ENCODE measurements at places on chromosomes 7 and 10.

GRCh38 chr10:7444551-7445121, 33.8 kb upstream of the SFMBT2 start:
- DNase-seq: no peak

GRCh38 chr7:151109094-151110048, 23.1 kb downstream of the AGAP3 start:
- DNase-seq: no peak

- DNase-seq: no peak
These were observed 104.1 kb upstream of the KCNMA1 start for GRCh38 chr10:77741746-77742145.

DNA sequence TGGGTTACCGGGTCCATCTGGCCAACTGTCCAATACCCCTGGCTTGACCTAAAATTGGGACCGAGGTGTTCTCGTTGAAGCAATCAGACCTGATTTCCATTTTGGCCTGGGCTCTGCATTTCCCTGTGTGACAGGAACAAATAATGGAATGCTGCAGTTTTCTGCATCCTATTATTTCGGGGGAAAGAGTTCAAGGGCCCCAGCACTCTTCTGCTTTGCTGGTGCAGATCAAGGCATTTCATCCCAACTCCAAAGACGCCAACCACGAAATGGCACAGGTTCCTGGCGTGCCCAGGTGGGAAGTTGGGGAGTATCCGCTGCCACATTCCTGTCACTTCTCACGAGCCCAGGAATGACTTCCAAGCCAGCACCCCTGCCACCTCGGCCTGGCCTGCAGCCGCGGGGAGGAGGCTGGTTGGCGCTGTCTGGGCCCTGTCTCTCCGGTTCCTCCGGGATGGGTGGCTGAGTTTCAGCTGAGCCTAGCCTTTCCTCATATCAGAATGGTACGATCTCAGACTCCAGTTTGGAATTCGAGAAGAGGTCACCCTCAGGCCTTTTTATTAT, 56.5 kb downstream of the FAM171A1 start:
- no peak for DNase-seq

DNA sequence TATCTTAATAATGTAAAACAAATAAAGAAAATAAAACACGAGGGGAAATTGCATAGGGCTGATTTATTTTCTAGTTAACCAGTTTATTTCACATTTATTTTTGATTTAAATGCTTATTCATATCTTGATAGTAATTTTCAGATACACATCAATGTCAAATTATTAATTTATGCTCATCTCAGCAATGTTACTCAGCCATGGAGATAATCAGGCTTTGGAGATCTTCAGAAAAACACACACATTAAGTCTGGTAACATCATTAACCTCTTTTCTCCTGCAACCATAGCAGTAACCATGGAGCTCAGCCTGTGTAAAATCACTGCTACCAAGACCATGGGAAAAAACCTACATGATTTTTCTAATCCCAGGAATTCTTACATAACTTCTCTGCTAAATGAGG, 31.9 kb upstream of the TBX20 start:
- DNase-seq: no peak

DNA sequence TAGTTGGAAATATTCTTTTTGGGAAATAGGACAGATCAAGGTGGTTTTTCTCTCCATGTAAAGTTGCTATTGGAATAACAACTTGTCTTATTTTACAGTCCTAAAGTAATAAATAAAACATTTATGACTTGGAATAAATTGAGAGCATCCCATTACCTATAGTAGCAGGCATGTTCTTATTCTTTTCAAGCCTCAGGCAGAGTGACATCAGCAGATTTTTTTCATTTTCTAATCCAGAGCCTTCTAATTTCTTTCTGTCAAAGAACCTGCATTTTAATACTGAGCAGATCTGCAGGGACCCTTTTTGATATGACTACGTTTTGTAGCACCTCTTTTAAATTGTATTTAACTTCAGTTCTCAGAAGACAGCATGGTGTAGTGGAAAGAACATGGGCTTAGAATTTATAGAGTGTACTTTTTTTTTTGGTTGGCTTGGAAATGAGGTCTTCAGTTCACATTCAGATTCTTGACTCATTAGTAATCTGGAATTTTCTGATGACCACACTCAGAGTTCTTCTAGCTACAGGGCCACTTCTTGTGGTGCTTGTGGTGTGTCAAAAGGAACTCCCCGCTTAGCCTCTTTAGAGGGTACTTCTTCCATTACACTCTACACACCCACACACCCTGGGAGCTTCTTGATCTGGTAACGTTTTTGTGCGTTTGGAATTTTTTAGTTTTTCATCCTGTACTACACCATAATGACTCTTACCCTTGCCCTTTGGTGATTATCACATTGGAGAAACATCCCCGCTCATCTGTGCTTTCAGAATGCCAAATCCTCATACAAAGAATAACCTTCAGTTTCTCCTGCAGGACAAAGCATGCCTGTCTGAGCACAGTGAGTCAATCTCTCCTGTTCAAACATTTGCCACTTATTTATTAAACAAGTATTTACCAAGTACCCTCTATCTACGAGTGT, 34.6 kb downstream of the AGK start:
- DNase-seq: no peak

DNA sequence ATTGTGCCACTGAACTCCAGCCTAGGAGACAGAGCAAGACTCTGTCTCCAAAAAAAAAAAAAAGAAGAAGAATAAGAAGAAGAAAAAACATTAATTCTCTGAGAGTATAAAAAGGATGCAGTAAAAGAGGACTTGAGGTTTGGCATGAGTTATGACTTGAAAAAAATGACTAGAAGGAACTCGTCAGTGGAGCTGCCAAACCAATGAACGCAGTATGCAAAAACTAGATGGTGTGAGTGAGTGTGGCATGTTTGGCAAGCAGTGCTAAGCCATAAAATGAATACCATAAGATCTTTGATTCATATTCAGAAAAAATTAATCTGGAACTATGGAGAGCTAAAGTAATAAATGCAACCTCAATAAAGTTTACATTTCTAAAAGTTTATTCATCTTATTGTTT, 68.6 kb upstream of the MEOX2 start:
- DNase-seq: no peak

GRCh38 chr10:16779384-16779915, 37.8 kb downstream of the RSU1 start:
- DNase-seq: no peak

DNA sequence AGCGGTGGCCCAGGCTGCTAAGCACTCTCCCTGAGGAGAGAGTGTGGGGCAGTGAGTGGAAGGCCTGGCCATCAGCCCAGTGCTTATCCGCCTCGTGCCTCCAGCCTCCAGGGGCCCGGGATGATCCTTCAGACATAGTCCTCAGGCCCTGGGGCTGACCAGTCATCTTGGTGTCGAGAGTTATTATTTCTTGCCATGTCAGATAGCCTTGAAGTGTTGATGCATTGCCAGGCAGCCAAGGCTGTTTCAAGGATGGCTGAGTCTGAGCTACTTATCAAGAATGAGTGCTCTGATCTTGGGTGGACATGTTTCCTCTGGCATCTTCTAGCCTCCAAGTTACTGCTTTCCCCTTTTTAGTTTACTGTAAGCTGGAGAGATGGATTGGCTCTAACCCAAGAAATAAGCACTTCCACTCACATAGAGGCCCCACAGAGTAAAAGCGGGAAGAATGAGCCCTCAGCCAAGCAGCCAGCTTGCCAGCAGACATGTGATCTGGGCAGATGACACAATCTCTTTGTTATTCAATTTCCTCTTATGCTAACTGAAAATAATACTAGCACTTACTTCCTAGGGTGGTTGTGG, 136.5 kb upstream of the NAMPT start:
- DNase-seq: peak; percentile 39

GRCh38 chr7:127996253-127997071, 34.8 kb downstream of the LRRC4 start:
- DNase-seq: no peak

GRCh38 chr10:43111101-43111500, 27.1 kb upstream of the CSGALNACT2 start:
- DNase-seq: no peak

GRCh38 chr7:966291-967069, 8.9 kb downstream of the COX19 start:
- no peak for DNase-seq

GRCh38 chr7:90180011-90180585, 25.8 kb downstream of the STEAP1 start:
- no peak for DNase-seq

- DNase-seq: peak; percentile 9
These were observed 9.6 kb downstream of the TRIM56 start for GRCh38 chr7:101094791-101095375.

- no peak for DNase-seq
These were observed 168.2 kb downstream of the SND1 start for GRCh38 chr7:127819975-127820731.
